GM19239 (cell line): ENCODE measurements at places on chromosomes 5 and 9.

DNA sequence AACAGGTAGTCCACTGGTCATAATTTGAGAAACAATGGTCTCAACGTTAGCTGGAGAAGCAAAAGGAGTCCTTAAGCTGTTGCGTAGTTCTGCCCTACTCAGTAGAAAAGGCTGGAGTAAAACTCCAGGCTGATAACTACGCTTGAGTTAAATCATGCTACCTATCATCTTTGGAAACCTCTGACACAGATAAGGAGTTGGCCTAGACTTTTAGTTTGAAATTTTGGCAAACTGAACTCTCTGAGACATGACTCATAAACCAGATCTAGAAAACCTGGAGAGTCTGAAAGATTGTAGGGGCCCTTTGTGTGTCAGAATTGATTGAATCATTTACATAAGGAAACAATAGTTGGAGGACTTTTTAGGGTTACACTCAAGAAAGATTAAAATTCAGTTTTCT lies 26.3 kb downstream of the NMUR2 start:
- DNase-seq: no peak

DNA sequence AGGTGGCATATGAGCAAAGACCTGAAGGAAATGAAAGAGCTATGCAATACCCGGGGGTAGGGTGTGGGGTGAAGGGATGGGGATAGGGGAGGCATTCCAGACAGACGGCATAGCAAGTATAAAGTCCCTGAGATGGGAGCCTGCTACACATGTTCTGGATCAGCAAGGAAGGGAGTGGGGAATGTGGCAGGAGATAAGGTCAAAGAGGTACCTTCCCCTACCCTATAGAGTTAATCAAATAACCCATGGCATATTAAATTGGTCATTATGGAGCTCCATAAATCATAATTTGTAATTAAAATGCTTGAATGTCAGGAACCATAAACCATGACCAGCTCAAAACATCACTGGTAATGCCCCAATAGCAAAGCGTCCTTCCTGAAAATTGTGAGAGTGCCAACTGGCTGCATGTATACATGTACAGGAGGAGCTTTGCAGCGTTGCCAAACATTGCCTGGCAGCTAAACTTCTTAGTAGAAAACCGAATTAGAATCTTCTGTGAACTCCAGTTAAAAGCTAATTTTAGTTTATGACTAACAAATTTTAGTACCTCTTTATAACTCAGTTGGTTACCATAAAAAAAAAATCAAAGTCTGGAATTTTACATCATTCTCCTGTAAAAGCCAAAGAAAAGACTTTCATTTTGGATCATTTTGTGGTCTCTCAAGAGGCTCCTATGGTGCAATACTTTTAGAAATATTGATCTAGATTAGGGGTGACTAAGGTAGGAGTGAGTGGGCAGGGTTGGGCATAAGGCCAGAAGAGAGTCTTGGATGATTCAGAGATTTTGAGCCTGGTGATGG lies 4.7 kb downstream of the DNAI1 start:
- DNase-seq: no peak

- DNase-seq: no peak
Measured at GRCh38 chr5:41218929-41219657, 5.8 kb upstream of the C6 start.

GRCh38 chr9:134267881-134268724 lies 58.2 kb upstream of the RXRA start:
- peak; percentile 83 for DNase-seq

DNA sequence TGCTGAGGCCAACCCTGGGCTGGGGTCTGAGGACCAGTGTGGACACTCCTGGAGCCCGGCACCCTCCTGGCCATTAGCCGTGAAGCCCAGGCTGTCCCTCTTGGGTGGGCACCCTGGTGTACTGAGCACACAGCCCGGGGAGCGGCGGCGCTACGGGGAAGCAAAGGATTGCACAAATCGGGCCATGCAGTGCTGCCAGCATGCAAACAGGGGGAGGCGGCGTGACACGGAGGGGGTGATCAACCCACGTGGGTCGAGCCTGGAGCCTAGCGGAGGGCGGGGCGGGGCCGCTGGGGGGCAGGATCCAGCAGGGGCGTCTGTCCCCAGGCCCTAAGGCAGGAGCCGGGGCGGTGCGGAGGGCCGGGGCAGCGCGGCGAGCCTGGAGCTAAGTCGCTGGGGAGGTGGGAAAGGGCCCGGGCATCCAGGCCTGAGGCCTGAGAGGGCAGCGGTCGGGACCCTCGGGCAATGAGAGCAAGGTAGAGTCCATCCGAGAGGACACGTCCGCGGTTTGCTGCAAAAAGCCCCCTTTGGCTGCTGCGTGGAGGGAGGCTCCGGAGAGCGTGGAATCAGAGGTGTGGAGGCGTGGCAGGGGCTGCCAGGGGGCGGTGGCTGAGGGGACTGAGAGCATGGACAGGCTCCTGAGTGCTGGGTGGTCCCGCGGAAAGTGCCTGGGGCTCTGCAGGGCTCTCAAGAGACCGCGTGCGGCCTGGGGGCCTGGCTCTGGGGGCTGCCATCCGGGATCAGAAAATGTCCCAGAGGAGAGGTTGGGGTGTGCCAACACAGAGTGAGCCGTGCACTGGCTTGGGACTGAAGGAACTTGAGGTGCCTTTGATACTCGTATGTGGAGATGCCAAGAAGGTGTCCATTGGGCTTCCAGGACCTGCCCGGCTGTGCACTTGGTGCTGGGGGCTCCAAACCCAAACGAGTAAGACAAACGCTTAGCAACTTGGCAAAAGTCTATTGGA lies 94.2 kb downstream of the BARX1 start:
- no peak for DNase-seq

- DNase-seq: no peak
Measured at GRCh38 chr5:81425569-81425968, 31.6 kb upstream of the ACOT12 start.

DNA sequence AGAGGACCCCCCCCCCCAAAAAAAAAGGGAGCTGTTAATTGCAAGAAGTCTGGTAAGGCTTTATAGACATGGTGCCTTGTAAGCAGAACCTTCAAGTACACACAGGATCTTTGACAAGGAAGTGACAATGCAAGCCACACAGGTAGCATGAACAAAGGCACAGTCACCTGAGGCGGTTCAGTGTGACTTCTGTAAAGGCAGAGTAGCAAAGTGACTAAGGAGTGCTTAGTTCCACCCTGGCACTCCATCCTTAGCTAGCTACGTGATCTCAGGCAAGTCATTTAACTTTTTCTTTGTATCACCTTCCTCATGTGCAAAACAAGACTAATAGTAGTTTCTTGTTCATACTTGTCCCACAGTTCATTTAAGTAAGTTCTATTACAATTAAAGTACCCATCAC lies 282.0 kb downstream of the PRELID2 start:
- DNase-seq: no peak

DNA sequence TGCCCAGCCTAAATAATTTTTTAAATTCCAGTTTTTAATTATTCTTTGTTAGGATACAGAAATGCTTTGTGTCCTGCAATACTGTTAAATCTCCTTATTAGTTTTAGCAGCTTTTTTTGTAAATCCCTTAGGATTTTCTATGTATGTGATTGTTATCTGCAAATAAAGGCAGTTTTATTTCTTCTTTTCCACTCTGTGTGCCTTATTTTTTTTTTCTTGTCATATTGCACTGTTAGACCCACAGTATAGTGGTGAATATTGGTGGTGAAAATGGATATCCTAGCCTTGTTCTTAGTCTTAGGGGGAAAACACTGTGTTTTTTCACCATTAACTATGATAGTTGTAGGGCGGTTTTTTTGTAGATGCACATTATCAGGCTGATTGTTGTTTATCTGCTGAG lies 11.3 kb upstream of the KIAA1958 start:
- no peak for DNase-seq

GRCh38 chr9:112665347-112665746 lies 52.6 kb downstream of the INIP start:
- no peak for DNase-seq

DNA sequence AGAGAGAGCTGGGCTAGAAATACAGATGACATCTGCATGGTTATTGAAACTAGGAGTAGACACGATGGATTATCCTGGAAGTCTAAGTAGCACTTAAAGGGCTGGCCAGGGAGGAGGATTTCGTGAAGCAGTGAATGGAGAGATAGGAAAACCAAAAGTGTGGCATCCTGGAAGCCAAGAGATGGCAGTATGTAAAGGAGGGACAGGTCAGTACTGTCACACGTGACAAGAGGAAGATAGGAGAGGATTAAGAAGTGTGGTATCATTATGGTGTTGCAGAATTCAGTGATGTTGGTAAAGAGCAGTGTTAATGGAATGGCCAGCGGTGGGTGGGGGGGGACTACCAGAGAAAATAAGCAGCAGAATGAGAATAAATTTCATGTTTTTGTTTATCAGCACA lies 11.7 kb downstream of the RAD23B start:
- DNase-seq: no peak

DNA sequence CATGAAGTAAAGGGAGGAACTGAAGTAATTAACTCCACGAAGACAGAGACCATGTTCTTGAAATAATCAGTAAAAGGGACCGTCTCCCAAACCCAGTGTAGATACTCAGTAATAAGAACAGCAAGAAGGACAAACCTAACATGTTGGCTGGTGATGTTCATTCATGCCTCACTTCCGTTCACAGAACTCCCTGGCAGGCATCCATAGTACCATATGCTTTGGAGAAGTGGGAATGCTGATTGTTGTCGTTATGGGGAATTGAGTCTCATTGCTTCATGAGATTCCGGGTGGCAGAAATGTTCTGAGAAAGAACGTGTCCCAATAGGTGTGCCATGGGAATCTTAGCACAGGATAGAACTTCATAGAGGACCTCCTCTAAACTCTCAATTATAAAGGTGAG lies 452.3 kb downstream of the ZSWIM6 start:
- DNase-seq: no peak

DNA sequence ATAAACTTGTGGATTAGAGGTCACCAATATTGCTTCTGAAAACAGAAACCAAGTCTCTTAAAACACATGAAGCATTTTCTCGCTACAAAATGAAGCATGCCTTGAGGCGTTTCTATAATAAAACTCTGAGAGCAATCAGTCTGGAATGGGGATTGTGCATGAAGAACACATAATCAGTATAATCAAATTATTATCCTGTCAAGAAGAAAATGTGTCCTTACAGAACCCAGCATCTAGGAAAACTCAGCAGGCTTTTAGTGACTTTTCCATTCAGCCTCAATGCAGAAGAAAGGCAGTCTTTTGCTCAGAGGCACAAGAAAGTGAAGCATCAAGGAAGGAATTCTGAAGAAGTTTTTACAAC lies 121.9 kb downstream of the CDH18 start:
- no peak for DNase-seq
